Cerebellar nuclear complex (tissue), 1 donor: ENCODE measurements at places on chromosomes 11 and 22.

- no peak for DNase-seq
These were observed 79.8 kb upstream of the SC5D start for GRCh38 chr11:121212536-121213361.

- DNase-seq = no peak
These were observed 36.1 kb downstream of the MMP20 start for GRCh38 chr11:102589047-102589459.

DNA sequence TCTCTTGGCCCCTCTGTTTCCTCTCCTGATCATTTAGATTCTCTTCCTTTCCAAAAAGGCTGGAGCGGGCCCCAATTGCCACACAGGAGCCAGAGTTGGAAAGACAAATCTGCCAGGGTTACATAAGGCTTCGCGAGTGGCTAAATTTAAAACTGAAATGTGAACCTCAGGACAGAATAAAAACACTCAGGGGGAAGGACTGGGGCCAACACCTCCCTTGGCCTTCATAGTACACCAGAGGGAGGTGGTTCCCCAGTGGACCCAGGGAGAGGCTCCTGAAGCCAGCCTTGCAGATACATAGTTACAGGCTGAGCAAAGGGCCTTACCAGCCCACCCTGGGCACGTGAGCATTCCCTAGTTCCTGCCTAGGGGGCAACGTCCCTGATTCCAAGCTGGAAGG, 150.1 kb downstream of the MN1 start:
- DNase-seq = no peak

- DNase-seq = no peak
These were observed 2.5 kb upstream of the PYGM start for GRCh38 chr11:64762277-64762673.

GRCh38 chr22:25569983-25570382, 5.5 kb downstream of the GRK3 start:
- DNase-seq = no peak

- no peak for DNase-seq
These were observed 27.9 kb downstream of the NAV2 start for GRCh38 chr11:19740586-19740985.

DNA sequence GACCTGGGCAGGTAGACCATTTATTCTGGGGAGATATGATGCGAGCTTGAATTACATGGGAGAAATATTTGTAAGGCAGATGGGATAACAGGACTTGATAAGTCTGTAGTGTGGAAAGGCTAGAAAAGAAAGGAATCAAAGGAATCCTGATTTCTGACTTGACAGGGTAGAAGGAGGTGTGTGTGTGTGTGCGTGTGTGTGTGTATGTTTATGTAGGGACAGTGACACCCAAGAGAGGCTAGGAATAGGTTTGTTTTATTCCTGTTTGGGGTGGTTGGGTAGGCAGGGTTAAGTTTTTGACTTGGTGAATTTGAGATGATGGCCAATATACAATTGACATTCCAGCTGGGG, 390 bp upstream of the HTATIP2 start:
- DNase-seq = no peak

- DNase-seq = no peak
These were observed 29.8 kb upstream of the ABTB2 start for GRCh38 chr11:34387653-34388052.

DNA sequence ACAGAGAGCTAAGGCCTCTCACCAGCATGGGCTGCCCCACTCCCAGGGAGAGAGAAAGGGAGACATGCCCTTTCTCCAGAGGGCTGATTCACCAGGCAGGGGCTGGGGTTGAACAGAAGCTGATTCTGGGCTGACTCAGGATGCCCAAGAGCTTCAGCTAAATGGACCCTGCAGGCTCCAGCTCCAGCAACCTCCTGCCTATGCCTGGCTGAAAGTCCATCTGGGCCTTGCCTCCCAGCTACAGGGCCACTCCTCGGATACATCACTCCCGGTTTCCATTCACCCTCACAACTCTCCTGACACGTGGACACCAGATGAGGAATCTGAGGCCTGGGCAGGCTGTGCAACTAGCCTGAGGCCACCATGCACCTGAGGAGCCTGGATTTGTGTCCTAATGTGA, 215.5 kb downstream of the BUD13 start:
- no peak for DNase-seq

DNA sequence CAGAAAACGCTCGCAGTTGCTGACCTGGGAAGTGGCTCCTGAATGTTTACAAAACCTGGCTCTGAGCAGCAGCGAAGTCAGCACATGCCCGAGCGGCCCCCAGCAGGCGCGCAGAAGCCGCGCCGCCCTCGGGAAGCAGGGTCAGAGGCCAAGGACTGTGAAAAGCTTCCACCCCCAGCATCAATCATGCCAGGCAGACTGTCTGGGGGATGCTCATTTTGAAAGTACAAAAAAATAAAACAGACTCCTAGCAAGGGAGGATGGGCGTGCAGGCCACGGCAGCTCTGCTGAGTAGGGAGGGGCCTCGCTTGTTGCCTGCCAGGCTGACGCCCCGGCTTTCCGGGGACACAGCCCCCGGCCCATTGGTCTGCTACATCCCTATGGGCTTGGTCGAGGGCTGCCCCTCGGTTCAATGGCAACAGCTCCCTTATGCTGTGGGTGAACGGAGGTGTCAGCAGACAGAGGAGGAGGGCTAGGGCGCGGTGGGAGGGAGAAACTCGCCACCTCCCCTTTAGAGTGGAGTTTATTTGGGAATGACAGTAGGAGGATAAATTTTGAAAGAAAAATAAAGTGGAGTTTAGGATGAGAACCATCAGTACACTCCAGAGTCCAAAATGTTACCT, 37.7 kb upstream of the GNB1L start:
- no peak for DNase-seq

DNA sequence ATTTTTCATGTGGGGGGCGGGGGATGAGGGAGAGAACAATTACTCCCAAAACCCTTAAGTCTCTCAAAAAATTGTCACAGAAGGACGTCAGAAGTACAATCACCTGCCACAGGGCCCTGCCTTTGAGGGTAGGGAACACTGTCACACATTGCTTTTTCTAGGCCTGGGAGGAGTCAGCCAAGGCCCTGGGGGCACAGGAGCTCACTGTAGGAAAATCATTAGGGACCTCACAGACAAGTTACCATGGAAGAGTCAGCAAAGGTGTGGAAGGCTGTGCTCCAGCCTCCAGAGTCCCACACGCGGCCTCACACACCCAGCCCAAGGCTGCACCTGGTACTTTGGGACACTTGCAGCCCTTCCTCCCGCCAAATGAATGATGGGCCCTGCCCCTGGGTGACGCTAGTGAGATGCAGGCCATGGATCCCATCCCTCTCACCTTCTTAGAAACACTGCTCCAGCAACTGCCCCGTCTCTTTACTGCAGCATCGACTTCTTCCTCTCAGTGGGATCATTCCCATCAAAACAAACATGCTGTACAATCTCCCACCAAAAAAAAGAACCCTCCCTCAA, 3.3 kb downstream of the PLEKHA7 start:
- no peak for DNase-seq

DNA sequence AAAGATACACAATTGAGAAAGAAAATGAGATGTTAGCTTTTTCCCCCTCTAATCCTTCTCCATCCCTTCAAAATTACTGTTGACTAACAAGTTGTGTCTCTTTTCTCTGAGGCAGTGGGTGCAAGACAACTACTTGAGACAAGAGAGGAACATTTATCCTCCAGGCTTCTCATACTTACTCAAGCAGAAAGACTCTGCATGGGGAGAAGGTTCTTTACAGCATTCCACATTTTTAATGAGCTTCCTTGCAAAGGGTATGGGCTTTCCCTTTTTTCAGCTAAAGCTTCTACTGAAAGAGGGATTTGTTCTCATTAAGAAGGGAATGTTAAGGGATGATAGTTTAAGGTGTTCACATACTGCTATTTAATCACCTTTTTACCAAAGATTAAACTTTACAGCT, 47.8 kb downstream of the PAX6 start:
- no peak for DNase-seq

DNA sequence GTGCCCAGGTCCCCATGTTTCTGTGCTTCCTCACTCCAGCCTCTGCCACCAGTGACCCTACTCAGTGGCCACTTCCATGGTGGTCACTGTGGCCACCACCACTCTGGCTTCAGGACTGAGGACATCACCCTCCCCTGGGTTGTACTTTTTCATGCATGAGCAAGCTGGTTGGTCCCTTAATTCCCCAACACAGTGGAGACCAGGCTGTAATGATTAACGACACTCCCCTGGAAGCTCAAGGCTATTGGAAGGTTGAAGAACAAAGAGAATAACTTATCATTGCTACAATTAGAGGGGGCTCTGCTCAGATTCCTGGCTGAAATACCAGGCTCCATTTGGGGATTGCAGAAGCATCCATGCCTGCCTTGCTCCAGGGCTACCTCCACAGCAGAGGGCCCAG, 10.5 kb downstream of the PLAAT4 start:
- no peak for DNase-seq

DNA sequence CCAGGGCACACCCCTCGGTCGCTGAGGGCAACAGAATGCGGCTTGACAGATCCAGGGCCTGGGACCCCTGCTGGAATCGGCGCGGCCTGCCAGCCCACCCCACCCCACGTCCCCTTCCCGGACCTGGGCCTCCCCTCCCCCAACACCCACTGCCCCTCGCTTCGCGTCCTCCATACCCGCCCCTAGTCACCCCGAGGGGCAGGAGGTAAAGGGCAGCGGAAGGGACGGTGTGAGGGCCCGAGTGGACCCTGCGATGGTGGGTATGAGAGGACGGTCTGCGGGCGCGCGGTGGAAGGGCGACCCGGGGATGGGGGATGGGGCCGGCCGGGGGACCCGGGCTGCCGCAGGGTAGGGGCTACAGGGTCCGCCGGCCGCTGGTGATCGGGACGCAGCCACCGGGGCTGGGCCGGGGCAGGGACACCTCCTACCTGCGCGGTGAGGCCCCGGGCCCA, 311 bp downstream of the APBB1 start:
- DNase-seq = no peak

DNA sequence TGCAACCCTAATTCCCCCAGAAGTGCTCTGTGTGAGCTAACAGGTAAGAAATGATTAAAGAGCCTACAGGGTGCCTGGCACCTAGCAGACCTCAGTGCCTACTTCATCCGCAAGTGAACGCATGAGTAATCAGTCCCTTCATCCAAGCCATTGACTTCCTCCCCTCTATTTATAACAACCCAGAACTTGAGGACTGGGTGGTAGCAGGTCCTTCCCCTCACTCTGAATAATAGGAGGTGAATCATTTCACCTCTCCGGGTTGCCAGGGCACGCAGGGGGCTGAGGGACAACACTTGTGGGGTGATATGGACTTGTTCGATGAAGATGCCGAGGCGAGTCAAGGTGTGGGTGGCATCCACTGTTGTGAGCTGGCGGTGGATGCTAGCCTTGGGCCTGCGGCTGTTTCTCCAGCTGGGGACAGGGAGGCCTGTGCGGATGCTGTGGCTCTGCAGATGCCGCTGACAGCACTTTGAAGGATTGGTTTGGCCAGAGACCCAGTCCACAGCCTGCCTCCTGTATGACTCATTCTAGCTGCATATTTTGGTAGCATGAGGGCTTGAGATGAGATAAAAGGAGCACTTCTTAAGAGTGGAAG, 11.7 kb upstream of the SORL1-AS1 start:
- no peak for DNase-seq

DNA sequence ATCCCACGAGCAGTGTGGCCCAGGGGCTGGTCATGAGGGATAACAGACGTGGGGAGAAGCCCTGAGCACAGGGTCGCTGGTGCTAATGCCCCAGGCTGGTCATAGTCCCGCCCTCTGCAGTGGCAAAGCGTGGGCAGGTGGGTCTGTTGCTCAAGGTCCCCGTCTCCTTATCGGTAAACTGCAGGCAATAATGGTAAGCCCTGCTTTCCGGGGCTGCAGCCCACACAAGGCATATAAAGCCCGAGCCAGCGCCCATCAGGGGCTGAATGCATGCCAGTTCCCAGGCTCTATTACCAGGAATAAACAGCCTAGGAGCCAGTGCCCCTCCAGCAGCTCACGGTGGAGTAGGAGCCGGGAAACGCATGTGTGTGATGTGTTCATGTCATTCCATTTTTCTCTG, 261.0 kb downstream of the BRD1 start:
- DNase-seq = no peak

DNA sequence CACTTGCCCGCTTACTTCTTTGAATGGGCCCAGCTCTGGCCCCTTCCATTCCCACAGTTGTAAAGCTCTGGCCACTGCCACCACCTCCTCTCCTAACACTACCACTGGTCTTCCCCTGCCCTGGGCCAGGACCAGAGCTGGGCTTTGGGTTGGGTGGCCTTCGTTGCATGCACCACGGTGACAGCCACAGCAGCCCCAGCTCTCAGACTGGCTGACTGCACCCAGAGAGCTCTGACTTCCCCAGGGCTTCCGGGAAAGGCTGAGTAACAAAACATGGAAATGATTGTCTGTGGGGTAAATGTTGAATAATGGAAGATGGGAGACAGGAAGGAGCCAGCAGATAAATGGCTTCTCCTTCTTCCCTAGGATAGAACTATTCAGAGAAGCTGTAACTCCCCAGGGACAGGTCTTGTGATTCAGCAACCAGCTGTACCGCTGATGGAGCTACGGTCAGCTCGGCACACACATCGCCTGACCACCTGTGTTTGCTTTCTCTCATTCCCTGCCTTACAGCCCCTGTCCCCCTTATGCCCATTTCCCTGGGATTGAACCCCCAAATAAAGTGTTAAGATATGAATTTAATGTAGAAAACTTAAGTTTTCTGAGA, 27.6 kb downstream of the SCN4B start:
- no peak for DNase-seq

DNA sequence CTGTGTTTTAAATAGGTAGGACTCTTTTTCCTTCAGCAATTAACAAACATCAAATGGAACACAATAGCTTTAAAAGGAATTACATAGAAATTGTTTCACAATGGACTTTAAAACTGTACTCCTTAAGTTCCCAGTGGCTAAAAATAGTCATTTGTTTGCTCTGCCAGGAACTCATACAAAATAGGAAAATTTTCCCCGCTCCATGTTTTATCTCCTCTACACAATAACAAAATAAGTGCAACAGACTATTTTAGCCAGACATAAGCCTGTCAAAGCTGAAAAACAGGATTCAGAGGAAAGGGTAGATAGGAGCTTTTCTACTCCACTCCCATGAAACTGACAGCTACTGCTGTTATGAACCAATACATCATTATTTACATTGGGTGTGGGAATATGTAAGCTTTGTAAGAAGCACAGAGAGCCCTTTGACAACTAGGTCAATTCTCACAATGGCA, 90.1 kb downstream of the STK33 start:
- no peak for DNase-seq

GRCh38 chr11:68457216-68457897, 3.2 kb upstream of the PPP6R3 start:
- DNase-seq = no peak

DNA sequence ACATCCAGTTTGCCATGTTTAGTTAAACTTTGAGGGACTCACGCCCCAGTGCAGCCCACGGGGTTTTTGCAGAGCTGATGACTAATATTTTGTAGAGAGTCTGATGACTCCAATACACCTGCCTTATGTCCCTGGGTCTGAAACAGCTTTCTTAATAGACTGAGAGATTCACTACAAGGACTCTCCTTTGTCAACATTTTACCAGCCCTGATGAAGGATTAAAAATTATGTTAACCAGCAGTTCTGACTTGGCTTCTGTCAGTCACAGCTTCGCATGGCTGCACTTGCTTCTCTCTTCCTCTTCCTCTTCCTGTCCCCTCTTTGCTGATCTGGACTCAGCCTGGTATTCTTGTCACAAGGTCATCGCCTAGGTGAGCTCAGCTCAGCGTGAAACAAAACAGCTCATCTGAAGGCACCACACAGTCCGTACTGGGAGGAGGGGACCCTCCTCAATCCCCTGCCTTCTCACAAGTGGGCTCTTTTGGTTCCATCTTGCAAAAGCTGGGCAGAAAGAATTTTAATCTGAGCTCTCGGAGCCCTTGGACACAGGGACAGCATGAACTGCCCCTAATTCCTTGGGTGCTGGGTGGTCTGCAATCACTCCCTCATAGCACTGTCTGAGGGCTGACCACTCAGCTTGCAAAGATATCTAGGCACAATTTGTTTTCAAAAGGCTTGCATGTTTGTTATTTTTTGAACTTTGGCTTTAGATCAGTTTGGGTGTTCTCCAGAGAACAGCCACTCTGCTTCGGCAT, 38.1 kb upstream of the POU2AF1 start:
- DNase-seq = no peak
